WTC11 (cell line): ENCODE measurements at places on chromosomes 5 and 9.

- DNase-seq, result no peak
Measured at GRCh38 chr5:95238560-95239325, 46.2 kb downstream of the MCTP1 start.

DNA sequence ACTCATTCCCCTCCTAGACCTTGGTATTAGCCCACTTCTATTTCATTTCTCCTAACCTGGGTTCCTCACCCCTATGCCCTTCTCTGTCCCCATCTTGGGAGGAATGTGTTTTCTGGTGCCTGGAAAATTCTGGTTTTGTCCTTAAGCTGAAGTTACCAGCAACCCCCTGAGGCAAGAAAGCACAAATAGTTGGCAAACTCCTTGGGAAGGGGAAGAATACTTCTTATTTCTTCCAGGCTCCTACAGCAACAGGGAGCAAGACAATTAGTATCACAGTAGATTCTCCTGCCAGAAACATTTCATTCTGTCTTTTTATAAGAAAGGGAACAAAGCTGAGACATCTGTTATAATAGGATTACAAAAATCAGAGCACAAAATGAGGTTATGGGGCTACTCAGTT is 142.5 kb downstream of the SNCAIP start:
- DNase-seq, result no peak

DNA sequence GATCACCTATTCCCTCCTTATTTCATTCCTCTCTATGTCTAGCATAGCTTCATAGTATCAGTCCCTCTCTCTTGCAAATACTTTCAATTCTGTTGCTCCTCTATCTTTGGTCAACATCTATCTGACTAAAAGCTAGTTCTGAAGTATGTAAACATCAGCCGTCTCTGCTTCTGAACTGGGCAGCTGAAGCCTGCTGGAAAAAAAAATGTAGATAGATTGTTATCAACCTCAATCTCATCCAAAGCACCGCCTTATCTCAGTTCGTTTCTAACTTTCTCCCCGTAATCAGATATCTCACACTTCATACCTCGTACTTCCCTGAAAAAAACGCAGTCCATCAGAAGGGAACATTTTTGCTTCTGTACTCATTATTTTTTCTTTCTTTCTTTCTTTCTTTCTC is 4.5 kb upstream of the SEMA6A start:
- DNase-seq, result no peak

GRCh38 chr9:135562235-135562745 is 734 bp downstream of the PAEP start:
- no peak for DNase-seq

GRCh38 chr9:136003411-136004218 is 42.4 kb upstream of the UBAC1 start:
- DNase-seq, result no peak

- DNase-seq, result no peak
Measured at GRCh38 chr9:127534250-127534906, 77.7 kb upstream of the STXBP1 start.

GRCh38 chr9:33858423-33858822 is 41.5 kb downstream of the UBE2R2 start:
- DNase-seq, result no peak

- DNase-seq, result no peak
Measured at GRCh38 chr9:20023961-20024571, 235.2 kb upstream of the SLC24A2 start.

DNA sequence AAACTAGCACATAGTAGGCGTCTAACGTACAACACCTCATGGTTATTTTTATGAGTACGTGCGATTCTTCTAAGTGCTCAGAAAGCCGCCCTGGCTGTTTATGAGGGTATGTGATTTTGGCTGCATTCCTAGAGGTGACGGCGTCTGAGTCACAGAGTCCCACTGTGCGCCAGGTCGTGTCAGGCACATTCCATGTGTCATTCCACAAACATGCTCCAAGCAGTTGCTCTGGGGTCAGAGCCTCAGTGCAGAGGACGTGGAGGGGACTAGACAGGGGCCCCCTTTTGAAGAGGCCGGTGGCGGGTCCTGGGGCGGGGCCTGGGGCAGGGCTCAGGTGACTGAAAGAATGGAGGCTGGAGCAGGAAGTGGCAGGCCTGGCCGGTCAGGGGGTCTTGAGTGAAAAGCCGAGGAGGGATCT is 51.9 kb downstream of the NEK6 start:
- no peak for DNase-seq

GRCh38 chr9:88583901-88584596 is 49.1 kb downstream of the NXNL2 start:
- no peak for DNase-seq
